ENCODE measurements at places on chromosomes 7 and 10.

GRCh38 chr10:70587045-70587658, 15.4 kb downstream of the PRF1 start:
- DNase-seq = no peak

DNA sequence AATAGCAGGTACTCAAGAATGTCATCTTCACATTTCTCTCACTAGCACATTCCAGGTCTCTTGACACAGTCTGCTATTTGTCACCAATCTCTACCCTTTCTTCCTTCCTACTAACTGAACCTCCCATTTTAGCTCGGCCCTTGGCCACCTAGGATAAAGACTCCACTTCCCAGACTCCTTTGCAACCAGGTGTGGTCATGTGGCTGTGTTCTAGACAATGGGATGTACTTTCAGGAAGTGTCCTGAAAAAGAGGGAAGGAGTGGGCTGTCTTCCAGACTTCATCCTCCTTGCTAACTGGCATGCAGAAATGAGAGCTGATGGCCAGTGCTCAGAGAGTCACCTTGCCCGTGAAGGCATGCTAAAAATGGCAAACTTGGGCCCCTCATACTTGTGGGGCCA, 139.2 kb downstream of the AMPH start:
- DNase-seq = no peak

GRCh38 chr7:50662041-50662694, 97.0 kb upstream of the DDC start:
- no peak for DNase-seq

DNA sequence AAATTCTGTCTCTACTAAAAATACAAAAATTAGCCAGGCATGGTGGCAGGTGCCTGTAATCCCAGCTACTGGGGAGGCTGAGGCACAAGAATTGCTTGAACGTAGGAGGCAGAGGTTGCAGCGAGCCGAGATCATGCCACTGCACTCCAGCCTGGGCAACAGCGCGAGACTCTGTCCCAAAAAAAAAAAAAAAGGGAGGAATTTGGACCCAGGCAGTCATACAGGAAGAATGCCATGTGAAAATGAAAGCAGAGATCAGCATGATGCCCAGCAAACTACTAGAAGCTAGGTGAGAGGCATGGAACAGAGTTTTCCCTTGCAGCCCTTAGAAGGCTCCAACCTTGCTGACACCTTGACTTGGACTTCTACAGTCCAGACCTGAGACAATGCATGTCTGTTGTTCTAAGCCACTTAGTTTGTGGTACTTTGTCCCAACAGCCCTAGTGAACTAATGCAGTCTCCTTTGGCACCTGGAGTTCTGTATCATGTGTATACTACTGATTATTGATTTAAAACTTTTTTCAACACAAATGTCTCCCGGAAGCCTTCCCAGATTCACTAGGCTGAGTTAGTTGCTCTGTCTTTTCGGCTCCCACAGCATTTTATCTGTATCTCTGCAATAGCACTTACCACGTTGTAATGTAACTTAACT, 10.2 kb upstream of the BAG3 start:
- DNase-seq = no peak

DNA sequence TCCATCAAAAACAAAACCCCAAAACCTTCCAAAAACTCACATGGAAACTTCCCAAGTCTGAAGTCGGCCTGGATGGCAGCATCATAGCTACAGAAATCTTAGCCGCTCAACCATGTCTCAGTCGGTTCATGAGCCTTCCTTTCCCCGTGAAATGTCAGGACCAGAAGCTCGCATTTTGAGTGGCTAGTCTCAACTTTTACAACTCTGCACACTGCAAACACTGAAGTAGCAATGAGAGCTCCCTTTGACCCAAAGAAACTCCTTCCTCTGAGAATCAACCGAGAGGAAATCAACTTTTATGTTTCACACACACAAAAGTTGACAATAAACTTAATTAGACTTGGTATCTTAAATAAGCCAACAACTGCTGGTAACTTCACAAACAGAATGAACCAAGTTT, 37.6 kb upstream of the RNF32 start:
- DNase-seq = no peak

DNA sequence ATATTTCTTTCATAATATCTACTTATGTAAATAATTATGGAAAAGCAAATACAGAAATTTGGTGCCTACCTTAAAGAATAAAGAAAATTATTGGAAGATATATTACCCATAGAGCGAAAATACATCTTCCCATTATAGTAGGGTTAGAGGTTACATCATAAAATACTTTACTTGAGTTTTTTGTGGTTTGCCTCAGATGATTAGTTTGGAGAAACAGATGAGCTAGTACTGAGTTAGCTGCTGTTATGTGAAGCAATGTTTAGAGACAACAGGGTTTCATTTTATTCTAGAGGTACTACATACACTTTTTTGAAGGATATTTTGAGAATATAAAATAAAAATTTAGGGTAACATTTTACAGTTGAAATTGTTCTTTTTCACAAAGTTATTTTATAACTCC, 2.9 kb upstream of the MLLT10 start:
- DNase-seq = no peak

GRCh38 chr10:116671274-116671926, 50.6 kb downstream of the PNLIPRP2 start:
- DNase-seq = no peak

DNA sequence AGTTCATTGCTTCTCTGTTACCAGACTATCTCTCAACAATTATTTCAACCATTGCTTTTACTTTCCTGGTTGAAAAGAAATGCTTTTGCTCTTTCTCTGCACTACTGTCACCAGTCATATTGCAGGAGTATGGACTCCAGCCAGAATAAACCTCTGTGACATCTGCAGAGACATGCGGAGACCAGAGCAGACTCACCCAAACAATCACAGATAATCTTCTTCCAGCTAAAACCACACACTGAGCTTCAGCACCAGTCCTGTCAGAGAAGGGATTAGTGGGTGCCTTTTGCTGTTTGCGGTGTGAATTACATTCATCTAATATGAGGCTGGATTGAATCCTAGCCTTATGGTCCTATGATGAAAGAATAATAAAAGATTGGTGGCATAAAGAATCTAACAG, 258.6 kb downstream of the CNTNAP2 start:
- DNase-seq = no peak

- DNase-seq = no peak
Measured at GRCh38 chr7:139647814-139648390, 124.4 kb downstream of the CLEC2L start.

GRCh38 chr7:111920329-111920728, 285.9 kb downstream of the DOCK4 start:
- no peak for DNase-seq

GRCh38 chr7:153852261-153852660, 199.9 kb upstream of the DPP6 start:
- DNase-seq = no peak
